ENCODE measurements at places on chromosomes 4 and X.

- no peak for DNase-seq
These were observed 836 bp downstream of the GRPR start for GRCh38 chrX:16124201-16124600.

GRCh38 chr4:27009539-27009938, 148.9 kb downstream of the STIM2 start:
- peak; percentile 23 for DNase-seq

DNA sequence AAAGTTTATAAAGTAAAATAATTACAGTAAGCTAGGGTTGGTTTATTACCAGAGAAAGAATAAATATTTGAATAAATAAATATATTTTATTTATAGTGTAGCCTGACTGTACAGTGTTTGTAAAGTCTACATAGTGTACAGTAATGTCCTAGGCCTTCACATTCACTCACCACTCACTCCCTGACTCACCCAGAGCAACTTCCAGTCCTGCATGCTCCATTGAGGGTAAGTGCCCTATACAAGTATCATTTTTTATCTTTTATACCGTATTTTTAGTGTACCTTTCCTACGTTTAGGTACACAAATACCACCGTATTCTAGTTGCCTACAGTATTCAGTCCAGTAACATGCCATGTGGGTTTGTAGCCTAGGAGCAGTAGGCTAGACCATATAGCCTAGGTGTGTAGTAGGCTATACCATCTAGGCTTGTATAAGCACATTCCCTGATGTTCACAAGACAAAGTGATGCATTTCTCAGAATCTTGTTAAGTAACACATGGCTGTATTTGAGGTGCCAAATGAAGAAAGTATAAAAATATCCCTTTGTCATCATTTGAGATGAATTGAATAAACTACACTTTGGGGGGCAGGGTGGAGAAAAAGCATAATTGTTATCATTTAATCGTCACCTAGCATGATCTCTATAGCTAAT, 14.7 kb upstream of the KLHL8 start:
- no peak for DNase-seq

- no peak for DNase-seq
These were observed 10.7 kb upstream of the TRO start for GRCh38 chrX:54909941-54910340.

DNA sequence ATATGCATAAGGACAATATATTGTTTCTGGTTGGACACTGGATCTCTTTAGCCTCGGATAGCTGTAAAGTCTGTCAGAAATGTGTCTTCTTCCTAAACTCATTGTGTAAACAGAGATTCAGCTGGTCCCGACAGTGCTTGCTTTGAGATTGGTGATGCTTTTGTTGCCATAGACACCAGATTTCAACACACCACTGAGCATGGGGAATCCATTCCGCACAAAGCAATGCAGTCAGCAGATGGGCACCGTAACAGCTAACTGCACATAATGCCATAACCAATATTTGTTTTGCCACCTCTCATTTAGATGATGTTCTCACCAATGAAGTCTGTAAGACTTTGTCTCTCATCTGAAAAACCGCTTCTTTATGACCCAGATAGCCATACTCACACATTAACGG, 33.3 kb upstream of the FAM47C start:
- no peak for DNase-seq

GRCh38 chr4:153204247-153204671, at the start of gene TRIM2:
TRIM2 (plus strand) TSS chr4:153204443; CDS start chr4:153204531, 88 bp downstream.
- peak; percentile 65 for DNase-seq

GRCh38 chr4:105059337-105059736, 87.3 kb upstream of the TET2 start:
- DNase-seq, result no peak

DNA sequence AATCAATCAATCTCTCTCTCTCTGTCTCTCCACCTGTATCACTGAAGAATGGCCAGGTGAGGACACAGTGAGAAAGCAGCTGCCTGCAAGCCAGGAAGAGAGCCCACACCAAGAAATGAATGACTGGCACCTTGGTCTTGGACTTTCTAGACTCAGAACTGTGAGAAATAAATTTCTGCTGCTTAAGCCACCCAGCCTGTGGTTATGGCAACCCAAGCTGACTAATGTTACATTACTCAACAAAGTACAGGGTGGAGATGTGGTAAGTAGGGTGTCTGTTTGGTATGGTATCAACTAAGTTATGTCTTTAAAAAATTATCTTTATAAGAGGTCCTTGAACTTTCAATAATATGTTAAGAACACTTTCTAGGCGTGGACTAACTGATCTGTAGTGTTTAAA, 159.3 kb downstream of the EPHA5 start:
- DNase-seq, result no peak

DNA sequence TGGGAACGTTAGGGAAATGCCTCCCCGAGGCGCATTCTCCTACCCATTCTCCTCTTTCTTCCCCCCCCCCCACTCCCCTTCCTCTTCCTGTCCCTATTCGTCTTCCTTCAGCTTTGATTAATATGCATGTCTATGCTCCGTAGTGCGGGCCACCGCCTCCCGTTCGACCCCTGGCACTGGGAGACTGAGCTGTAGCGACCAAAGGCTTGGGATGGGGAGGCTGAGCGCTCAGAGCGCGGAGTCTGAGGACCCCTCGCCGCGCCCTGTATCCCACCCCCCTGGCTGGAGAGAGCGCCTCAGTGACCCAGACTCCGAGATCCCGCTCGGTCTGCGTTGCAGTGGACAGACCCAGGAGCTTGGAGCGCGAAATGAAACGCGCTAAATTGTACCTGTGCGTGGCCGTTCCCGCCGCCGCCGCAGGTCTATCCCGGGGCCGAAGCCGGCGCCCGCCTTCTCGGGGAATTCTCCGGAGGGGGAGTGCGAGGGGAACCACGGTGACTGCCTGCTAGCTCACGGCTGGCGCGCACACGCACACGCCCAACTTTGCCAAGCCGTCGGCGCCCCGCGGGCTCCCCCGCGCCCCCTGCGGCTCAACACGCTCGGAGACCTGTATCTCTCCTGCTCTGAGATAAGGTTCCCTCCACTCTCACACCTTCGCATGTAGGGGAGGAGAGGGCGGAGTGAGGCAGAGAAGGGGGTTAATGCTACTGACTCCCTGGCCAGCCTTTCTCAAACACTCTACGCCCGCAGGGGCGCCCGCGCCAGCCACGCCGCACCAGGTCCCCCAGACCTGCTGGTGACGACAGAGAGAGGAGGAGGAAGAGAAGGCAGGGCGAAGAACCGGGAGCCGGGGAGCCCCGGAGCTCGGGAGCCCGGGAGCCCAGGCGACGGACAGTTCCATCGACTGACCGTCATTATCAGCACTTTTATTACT, 1.5 kb upstream of the PTCHD1 start:
- no peak for DNase-seq

DNA sequence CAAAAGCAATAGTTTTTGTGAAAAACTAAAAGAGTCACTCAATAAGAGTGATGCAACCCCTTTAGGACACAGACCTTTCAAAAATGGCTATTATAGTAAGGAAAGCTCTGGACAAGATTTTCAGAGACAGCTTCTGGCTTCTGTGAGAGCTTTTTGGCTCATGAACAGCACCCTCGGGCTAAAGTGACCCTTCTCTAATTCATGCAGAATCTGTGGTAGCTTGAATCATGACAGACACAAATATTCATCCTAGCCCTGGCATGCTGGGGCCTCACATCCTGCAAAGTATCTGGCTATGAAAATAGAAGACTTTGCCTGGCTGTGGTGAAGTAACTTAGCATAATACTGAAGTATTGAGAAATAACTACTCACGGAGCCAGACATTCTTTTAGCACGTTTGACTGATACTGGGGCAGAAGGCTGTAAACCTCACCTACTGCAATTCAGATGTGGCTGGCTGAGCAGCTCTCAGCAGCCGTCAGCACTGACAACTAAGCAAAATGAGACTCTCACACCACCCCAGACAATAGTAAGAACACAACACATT, 327.3 kb downstream of the MAPK10 start:
- peak; percentile 87 for DNase-seq

GRCh38 chr4:1412376-1413203, 6.3 kb upstream of the NKX1-1 start:
- no peak for DNase-seq

DNA sequence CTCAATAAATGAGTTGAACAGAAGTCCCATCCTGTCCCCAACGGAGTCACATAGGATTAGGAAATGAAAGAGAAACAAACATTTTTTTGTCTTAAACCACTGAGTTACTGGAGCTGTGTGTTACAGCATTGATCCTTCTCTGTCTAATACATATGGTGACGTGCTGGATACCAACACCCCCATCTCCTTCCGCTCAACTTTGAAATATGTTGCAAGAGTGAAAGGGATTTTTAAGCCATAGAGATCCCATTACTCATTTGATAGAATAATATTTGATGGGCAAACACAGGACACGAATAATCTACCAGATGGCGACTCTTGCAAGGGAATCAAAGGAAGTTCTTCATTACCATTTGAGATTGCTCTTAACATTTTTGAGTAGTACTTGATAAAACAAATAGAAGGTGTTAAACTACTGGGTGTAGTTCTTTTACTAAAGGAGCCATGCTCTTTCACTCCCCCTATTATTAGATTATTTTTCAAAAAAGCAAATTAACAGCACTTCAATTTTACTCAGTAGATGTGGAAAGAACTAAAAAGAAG, 140.5 kb downstream of the PACRGL start:
- no peak for DNase-seq

DNA sequence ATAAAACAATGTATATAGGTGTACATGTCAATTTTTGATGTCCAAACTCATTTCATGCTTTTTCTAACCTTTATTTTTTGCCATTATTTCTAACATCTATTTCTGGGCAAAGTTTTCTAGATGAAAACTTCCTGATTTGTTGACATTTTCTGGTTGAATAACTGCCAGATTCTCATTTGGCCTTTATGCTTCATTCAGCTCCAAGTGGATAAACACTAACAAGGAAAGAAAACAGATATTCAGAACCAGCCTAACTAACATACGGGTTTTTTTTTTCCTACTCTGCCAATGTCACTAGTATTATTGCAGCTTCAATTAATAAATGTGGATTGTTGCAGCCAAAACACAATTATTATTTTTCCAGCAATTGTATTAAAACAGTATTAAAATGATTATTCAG, 50.9 kb upstream of the RAP1GDS1 start:
- no peak for DNase-seq

GRCh38 chr4:148834804-148835631, 392.8 kb upstream of the NR3C2 start:
- no peak for DNase-seq

DNA sequence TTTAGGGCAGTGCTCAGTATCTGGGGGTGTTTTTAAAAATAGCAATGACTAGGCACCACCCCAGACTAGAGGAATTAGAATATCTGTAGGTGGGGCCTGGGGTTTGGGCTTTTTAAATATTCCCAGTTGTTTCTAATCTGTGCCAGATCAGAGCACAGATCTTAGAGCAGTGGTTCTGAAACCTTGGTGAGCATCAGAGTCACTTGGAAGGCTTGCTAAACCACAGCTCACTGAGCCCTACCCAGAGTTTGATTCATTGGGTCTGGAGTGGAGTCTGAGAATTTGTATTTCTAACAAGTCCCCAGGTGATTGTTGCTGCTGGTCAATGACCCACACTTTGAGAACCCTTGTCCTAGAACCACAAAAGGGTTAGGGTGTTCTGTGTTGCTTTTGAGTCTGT, 16.7 kb downstream of the HADH start:
- DNase-seq, result no peak

DNA sequence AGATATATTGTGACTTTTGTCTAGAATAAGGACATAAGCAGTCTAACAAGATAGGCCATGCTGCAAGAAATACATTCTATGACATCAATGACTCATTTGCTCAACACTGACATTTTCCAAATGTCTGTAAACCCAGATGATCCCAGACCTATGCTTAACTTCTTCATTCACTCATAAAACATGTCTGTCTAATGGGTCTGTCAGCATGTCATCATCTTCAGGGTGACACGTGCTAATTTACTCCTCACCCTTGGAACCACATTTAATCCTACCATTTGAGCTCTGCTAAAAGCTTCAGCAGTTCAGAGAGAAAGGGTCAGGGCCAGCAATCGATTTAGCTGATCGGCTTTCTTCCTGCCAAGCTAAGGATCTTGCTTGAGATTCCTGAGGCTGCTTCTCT, 109.4 kb upstream of the MAP3K15 start:
- DNase-seq, result no peak

- no peak for DNase-seq
These were observed 5.8 kb upstream of the WDR1 start for GRCh38 chr4:10122236-10122932.

DNA sequence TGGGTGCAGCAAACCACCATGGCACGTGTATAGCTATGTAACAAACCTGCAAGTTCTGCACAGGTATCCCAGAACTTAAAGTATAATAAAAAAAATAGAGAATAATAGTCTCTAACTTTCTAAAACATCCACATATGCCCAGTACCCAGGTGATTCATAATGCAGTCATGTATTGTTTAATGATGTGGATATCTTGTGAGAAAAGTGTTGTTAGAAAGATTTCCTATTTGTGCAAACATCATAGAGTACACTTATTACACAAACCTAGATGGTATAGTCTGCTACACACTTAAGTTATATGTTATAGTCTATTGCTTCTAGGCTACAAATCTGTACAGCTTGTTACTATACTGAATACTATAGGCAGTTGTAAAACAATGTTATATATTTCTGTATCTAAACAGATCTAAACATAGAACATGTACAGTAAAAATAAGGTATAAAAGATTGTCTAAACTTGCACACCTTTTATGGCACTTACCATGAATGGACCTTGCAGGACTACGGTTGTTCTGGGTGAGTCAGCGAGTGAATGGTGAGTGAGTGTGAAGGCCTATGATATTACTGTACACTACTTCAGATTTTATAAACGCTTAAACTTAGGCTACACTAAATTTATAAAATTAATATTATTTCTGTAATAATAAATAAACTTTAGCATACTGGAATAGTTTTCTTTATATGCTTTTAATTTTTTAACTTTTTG, 232.2 kb upstream of the SLIT2 start:
- DNase-seq, result no peak

GRCh38 chr4:62822306-62822705, 1586.9 kb downstream of the TECRL start:
- no peak for DNase-seq

DNA sequence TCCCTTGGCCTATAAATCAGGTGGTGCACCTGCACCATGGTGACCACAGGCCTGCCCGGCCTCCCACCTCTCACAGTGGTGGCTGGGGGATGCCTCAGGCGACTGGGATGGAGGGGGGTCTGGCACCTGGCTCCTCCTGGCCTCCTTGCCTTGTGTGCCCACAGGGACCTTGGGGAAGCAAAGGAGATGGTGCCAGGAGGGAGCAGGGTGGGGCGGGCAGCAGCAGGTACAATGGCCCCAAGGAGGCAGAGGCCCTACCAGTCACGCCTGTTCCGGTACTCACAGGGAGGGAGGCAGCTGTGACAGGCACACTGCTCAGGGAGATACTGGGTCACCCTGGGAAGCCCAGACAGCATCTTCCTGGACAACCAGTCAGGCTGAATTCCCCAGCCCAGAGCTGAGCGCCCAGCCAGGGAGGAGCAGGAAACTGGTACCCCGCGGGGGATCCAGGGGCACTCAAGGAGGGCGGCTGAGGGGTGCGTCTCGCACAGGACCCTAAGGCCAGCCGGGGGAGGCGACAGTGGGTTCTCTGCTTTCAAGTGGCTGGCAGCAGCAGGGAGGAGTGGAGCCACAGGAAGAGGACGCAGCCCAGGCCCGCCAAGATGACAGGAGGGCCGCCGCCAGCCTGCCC, 1.2 kb upstream of the TREX2 start:
- no peak for DNase-seq

Measured in astrocyte of the cerebellum (primary cell).